ENCODE measurements at places on chromosomes 6 and 20. TPM values are rescaled to one million over a fixed set of nuclear protein-coding genes. Genes with fewer than 3 reads are reported as not detected.

The L3MBTL1 gene
- 6.7 TPM for total RNA-seq

The SLPI gene
- total RNA-seq, result 14.6 TPM

The L3MBTL3 gene
- 6.4 TPM for total RNA-seq

The ROS1 gene
- not detected for total RNA-seq

DNA sequence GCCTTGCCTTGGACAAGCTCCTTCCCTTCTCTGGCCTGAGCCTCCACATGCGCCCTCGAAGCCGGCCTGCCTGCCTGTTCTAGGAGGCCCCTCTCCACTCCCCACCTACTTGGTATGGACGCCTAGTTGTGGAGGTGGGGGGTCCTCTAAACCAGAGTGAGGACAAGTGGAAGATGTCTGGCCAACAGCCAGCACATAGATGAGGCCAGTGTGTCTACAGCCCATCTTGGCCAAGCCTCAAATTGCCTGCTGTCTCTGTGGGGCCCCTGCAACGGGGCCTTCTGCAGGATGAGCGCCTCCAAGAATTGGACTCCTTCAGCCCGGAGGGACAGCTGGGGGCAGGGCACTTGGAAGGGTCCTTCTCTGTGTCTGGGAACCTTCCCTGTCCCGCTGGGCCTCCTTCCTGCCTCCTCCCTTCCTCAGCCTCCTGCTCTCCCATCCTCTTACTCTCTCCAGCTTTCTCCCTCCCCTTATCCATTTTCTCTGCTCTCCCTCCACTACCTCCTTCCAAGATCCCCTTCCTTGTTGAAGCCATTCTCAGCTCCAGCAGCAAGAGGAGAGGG, 1.6 kb downstream of the MDFI start:
- DNase-seq, result peak; percentile 67

DNA sequence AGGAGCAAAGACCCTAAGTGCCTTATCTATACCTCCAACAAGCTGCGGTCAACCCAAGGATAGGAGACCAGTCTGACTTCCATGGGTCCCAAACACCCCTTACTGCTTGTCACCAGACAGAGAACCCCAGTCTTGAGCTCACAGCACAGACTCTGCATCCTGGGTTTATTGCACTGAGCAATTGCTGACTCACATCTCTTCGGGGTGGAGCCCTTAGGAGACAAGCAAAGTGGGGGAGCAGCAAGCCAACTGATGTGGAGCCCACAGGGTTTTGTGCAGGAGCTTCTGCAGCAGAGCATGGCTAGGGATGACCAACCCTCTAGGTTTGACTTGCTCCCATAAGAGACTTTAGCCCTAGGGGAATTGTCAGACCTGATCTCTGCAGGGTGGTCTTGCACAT, 38.6 kb upstream of the EYS start:
- peak; percentile 55 for DNase-seq

DNA sequence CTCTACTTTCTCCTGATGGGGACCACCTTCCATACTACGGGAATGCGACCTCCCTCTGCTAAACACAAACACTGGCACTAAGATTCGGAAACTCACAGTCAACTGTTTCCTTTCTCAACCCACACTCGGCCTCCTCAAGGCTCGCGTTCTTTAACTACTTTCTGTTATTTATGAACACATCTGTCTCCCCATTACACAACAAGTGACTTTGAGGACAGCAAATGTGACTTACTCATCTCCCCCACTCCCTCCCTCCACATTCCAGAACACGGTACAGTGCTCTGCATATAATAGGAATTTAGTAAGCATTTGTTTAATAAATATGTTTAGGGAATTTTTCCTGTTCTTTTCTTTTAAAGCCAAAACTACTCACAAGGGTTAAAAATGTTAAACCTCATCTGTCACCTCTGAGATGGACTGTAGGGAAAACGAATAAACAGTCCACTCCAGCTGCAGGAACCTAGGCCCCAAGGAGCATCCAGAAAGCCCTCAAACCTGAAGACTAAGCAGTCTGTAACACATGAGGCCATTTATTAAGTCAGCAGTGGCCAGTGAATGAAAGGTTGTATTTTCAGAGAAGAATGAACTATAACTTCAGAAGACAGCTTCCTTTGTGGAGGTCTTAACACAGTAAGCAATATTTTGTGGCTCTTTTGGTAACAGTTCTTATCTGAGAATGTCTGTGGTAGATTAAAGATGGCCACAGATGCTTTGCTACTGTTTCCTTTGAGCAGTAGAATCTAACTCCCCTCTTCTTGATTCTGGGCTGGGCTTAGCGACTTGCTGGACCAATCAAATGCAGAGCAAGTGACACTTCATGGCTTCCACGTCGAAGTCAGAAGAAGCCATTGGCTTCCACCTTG, 209.6 kb upstream of the DTNBP1 start:
- DNase-seq, result no peak

DNA sequence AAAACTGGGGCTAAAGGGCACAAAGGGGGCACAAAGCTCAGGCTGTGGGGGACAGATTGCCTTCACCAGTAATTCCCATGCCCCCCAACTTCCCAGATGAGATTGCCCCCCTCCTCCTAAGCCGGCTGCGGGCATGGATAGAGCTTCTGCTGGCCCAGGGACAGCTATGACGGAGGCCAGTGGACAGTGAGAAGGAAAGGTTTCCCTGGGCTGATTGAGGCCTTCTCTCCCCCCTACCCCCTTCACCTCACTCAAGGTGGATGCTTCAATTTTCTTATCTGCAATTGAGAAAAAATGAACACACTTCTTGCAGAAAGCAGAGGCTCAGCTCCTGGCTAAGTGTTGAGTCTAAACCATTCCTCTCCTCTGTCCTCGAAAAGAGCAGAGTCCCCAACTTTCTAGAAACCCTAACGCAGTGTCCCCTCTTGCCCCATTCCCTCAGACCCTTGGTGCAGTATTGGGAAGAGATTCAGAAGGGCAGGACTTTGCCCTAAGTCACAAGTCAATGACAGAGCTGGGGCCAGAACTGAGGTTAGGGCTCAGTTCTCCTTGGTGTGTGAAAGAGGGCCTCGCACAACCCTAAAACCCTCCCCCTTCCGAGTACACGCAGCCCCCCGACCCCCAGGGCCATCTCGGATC, 808 bp downstream of the SDC4 start:
- DNase-seq, result peak; percentile 72

GRCh38 chr20:18856873-18857272, 43.3 kb downstream of the SCP2D1 start:
- DNase-seq, result no peak

- no peak for DNase-seq
These were observed 1097.0 kb upstream of the ADGRB3 start for GRCh38 chr6:67538032-67538431.

- no peak for DNase-seq
These were observed 41.3 kb downstream of the FRK start for GRCh38 chr6:116019428-116019827.

- peak; percentile 64 for DNase-seq
These were observed 12.8 kb downstream of the RNF114 start for GRCh38 chr20:49948809-49949507.
